ENCODE measurements at places on chromosomes 3 and 15.

GRCh38 chr3:136270179-136270578 is 20.0 kb downstream of the PCCB start:
- no peak for DNase-seq

DNA sequence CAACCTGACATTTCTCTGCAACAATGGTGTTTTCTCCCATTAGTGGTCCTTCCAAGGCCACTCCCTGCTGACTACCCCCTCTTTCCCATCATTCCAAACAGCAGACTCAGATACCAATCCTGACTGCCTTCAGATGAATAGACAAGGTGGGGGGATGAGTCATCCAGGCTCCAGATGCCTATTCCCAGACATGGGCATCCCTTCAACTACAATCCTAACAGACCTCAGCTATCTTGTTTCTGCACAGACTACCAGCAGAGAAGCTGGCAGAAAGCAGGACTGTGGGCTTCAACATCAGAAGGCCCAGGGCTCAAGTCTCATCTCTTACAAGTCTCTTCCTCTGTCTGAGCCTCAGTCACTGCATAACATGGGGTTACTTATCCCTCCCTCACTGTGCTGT is 2.2 kb downstream of the RBP1 start:
- DNase-seq: no peak

GRCh38 chr3:186624598-186624997 is 11.7 kb downstream of the AHSG start:
- DNase-seq: no peak

GRCh38 chr15:68149059-68149458 is 56.1 kb downstream of the CALML4 start:
- no peak for DNase-seq

DNA sequence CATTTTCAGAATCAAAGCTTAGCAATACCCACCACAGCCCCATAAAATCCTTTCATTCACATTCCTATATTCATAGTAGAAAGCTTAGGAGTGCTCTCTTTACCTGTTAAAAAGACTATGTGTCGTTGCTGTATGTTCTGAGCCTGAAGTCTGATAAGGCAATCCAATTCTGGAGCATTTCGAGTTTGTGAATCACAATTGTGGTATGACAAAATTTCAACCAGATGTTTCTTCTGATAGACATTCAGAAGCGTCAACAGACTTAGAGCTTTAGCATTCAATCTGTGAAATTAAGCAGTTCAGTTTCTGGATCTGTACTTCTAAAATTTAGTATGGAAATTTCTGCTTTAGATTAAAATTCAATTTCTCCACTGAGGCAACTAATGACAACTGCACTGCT is 58.3 kb downstream of the TASOR start:
- no peak for DNase-seq

DNA sequence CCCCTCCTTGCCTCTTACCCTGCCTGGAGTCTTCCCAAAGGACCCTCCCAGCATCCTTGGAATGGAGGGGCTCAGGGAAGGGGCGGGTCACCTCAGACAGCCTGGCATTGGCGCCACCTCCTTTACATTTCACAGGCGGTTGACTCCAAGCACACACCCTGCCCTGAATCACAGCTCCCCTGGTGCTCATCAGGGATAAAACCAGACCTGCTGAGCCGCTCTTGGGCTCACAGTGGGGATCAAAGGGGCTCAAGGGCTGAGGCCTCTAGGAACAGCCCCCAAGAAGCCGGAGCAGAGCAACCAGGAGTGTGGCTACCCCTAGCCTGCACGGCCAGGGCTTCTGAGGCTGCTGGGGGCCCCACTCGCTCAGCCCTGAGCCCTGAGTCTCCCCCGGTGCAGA is 16.6 kb downstream of the LINGO1 start:
- no peak for DNase-seq

DNA sequence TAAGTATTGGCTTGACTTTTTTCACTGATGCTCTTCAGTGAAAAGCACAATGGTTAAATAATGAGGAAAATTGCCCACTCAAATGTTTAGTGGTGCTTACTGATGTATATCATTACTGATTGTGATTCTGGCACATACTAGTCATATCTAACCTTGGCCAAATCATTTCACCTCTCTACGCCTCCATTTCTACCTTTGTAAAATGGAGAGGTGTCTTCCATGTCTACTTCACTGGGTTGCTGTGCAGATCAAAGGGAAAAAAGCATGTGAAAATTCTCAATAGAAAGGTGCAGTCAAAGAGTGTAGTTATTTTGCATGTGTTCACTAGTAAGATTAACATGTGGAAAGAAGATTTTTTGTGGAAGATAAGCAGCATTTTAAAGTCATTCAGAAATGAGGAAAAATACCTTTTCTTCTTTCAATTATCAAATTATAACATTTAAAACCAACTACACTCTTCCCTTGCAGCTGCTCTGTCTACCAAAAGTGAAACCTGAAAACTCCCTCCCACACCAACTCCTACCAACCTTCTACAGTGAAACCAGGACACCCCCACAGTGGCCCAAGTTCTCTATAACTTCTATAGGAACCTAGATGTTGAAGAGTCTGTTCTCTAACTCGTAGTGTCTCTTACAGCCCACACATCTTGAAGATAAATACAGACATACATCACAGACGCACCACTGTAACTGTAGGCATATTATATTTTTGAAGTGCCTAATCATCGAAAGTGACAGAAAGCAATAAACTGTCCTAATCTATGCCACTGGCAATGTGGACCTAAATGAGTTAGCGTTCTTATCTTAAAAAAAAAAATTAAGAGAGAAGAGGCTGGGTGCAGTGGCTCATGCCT is 1.4 kb downstream of the CD200R1 start:
- DNase-seq: no peak

DNA sequence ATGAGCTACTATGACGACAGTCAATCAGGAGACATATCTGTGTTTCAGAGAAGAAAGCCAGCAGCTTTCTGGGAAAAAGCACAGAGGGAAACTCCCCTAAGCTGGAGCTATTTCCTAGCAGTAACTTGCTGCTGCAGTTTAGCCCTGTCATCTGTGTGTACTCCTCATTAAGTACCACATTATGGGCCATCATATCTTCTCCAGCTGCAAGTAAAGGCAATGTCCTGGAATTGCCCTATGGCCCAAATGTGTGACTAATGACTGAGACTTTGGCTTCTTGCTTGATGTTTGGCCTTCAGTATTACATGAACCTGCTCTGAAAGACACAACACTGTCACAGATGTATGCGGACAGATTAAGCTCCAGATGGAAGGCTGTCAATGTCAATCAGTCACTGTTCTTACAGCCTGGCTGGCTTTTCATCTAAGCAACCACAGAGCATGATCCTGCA is 190.8 kb downstream of the FHIT start:
- DNase-seq: no peak

GRCh38 chr3:177089901-177090300 is 107.4 kb downstream of the TBL1XR1 start:
- DNase-seq: no peak

DNA sequence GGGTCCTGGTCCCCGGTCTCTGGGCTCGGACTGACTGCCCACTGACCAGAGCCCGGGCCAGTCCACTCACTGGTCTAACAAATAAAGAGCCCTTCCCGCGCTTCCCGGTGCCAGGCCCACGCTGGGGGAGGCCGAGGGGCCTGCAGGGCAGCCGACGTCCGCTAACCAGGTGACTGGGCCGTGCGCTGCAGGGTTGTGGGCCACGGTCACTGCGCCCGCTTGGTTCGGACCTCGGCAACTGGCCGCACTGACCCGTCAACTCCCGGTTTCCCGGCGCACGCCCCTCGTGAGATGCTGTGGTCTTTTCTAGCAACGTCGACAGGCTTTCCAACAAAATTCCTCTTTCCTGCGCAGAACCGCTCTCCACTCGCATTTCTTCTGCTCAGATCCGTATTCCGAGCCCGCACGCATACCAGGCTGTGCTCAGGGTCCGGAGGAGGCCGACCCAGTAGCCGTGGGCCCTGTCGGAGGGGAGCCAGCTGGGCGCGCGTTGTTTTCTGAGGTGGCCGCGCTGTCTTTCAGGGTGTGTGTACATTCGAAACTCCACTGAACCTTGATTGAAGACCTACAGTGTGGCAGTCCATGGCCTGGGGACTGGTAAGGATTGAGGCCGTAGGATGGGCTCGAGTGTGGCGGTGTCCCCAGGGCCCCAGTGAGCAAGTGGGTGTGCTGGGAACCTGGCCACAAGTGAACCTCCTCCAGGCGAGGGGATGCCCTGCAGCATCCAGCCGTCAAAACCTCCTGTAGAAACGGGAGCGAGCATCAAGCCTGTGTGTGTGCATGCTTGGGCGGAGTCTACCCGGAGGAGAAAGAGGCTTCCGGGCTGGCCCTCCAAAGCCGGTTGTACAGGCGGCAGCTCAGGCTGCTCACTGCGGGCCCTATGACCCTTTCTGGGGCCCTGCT is 875 bp upstream of the NT5DC2 start:
- DNase-seq: no peak

DNA sequence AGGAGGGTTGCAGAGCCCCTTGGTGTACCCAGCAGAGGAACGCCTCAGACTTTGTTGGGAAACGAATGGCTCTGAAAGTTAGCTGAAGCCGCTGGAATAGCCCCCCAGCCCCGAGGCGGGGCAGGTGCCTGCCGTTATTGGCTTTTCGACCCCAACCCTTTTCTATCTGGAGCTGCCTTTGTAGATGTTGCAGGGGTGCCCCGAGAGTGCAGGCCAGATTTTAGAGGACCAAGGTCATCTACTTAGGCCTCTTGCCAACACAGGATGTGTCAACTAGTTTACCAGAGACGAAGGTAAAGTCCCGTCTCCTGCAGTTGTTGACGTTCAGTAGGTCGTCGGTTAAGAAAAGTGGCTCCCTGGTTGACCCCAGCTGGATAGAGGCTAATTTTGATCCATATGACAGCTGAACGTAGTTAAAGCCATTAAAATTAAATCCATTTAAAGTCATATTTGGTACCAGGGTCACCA is 579 bp upstream of the UBE3A start:
- no peak for DNase-seq

DNA sequence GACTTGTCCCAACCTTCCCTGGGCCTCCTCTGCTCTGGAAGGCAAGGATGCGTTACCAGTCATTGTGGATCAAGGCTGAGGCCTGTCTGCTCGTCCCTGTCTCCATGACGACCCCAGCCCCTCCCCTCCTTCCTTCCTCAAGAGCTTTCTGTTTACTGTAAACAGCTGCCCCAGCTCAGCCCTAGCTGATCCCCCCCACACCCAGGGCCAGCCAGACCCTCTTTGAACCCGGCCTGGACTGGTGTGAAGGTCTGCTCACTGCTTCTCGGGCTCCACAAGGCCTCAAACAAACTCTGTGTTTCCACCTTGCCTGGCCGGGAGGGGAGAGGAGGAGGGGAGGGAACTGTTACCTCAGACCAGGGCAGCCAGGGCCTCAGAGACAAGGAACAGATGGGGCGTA is 16.9 kb downstream of the VPS18 start:
- no peak for DNase-seq

DNA sequence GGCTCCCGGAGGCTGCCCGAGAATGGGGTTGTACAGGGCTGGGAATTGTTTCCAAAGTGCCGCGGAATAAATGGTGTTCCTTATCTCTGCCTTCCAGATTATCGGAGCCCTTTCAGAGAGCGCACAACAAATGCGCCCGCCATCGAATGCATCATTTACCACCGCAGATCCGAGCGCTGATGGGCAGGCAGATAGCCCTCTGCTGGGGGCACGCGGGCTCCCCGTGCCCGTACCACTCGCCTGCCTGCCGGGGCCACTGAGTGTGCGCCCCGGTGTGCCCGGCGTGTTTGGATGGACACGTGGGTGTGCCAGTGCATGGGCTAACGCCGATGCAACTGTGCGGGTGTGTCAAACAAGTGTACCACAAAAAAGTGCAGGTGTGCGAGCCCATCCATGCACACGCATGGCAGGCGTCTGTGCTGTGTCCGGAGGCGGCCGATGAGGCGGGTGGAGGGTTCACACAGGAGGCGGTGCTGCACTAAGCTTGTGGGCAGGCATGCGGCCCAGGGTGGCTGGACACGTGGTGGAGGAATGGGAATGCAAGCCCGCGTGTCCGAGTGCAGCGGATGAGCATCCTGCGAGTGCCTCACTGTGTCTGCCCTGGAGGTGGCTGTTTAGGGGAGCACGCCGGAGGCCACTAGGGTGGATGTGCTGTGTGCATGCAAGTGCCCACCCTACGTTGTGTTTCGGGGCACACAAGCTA is 3.8 kb upstream of the GATA2 start:
- DNase-seq: no peak

Data from amygdala (tissue), 56 donors.